ENCODE measurements at places on chromosomes 6 and 20.

- no peak for DNase-seq
These were observed 8.5 kb downstream of the ZBP1 start for GRCh38 chr20:57611586-57612311.

DNA sequence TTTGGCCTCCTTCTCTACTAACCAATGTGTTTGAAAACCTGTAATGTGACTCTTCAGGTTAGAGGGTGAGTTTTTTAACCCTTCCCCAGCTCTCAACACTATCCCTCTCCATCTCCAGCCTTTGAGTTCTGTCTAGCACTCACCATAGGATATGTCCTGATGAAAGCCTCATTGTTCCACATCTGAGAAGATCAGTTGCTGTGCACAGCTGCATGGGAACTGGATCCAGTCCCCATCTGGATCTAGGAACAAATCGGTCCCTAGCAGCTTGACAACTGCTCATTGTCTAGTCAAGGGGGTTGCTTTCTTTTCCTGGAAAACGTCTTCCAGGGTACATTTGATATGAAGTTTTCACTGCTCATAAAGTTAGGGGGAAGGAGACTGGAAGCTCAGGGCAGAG is 45.4 kb upstream of the AGPAT4 start:
- DNase-seq = peak; percentile 19

DNA sequence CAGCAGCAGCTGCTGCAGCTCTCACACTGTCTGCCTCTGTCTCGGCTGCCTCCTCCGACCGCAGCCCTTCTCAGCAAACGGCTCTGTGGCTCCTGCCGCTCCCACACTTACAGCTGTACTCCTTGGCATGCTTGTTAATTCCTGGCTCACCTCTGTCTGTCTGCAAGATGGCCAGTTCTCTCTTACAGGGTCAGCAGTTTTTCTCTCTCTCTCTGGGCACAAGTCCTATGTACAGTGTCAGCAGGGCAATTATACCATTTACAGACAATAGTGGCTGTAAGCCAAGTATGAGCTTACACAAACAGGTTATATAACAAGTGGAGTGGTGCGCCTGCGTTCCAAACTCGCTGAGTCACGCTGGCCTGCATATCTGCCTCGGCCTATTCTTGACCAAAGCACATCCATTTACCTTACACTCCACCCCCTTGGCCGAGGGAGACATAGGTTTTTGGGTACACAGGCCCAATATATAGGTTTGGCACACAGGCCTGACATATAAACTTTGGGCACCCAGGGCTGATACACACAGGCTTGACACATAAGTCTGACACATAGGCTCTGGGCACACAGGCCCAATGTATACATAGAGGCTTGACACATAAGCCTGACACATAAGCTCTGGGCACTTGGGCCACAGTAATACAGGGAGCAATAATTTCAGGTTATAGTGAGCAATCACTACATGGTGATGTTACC is 4.4 kb downstream of the ZKSCAN3 start:
- peak; percentile 17 for DNase-seq

- DNase-seq = no peak
These were observed 111.2 kb downstream of the KCNQ5 start for GRCh38 chr6:72733045-72733444.

DNA sequence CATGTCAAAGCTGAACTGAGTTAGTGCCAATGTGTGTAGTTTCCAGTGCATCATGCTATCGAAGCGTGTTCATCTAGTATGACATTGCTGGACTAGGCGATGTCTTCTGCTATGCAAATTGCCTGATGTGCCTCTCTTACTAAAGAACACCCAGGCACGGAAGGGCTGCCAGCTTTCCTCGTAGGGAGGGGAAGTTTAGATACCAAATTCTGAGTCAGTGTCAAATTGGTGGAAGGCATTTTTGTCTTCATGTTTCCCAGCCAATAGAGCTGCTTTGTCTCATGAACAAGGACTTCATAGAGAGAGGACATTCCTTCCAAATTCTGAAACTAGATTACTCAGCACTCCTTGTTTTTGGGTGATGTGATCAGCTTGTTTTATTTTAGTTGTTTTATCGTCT is 320.1 kb downstream of the BTBD3 start:
- DNase-seq = no peak

Data from mesendoderm (in vitro differentiated cells).